ENCODE measurements at places on chromosomes 3 and 15.

- no peak for DNase-seq
Observed at GRCh38 chr3:10177737-10178136, 13.0 kb downstream of the IRAK2 start.

- no peak for DNase-seq
Observed at GRCh38 chr15:72982714-72983113, 69.5 kb upstream of the NEO1 start.

DNA sequence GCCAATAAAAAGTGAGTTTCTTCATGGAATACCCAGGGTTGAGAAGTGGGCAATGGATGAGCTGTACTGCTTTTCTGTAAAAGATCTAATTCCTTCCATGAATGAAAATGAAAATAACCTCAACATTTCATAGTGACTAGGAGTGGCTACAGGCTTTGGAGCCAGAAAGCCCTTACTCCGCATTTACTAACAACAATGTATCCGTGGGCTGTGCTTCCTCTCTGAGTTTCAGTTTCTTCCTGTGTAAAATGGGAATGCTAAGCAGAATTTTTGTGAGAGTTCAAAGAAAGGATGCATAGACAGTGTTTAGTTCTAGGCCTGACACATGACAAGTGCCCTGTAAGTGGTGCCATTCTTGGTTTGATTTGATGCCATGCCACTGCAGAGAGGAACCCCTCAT is 47.5 kb upstream of the TM4SF1 start:
- DNase-seq, result no peak

DNA sequence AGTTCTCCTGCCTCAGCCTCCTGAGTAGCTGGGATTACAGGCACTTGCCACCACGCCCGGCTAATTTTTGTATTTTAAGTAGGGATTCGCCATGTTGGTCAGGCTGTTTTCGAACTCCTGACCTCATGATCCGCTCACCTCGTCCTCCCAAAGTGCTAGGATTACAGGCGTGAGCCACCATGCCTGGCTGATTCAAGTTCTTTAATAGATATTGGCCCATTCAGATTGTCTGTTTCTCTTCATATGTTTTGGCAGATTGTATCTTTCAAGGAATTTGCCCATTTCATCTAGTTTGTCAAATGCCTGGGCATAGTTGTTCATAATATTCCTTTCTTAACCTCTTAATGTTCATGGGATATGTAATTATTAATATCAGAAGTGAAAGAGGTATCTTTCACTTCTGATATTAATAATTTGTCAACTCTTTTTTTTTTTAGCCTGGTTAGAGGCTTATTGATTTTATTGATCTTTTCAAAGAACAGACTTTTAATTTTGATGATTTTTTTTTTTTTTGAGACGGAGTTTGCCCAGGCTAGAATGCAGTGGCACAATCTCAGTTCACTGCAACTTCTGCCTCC is 40.2 kb upstream of the ZFAND6 start:
- DNase-seq, result no peak

DNA sequence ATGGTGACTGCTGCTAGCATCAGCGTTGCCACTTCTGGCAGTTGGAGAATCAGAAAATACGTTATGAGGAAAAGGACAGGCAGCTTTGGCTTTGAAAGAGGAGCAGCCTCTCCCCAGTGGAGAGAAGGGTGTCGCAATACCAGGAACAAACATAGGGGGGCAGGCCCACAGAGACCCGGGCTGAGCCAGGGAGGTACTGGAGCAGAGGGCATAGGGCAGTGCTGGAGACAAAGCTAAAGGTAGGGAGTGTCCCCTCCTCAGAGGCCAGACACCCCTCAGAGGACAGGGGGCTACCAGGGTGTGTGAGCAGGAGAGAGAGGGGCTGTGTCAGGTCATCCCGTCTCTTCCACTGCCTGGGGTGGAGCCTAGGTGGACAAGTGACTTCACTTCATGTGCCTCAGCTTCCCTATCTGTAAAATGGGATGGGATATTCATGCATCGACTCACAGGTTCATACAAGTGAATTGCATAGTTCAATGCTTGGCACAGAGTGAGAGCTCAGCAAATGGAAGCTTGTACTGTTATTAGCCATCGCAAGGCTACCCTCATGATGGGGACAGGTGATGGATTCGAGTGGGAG is 49.7 kb upstream of the LIMD1 start:
- no peak for DNase-seq

- DNase-seq, result no peak
Observed at GRCh38 chr3:188272481-188273372, 118.8 kb downstream of the LPP start.

- no peak for DNase-seq
Observed at GRCh38 chr15:42461261-42461660, 29.7 kb downstream of the ZNF106 start.

DNA sequence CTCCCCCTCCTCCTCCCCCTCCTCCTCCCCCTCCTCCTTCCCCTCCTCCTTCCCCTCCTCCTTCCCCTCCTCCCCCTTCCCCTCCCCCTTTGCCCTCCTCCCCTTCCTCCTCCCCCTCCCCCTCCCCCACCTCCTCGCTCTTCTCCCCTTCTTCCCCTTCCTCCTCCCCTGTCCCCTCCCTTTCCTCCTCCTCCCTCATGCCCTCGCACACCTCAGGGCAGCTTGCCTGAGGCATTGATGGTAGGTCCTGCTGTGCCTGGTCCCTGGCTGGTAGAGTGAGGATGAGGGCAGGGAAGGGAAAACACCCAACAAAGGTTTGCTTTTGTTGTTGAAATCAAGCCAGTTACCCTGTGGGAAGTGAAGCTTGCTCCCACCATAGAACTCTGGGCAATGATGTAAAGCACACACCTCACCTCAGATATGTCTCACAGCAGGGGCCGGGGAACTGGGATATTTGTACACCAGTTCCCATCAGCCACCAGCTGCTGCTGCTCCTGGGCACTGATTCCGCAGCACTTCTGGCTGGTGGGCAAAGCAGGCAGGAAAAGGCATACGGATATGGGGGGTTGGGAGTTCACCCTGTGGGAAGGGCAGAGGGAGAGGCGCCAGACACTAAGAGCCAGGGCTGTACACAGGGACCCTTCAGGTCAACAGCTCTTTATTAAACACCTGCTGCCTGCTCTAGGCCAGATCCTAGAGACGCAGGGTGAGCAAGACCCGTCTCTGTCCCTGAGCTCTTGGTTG is 13.8 kb downstream of the ISG20 start:
- DNase-seq, result no peak

- no peak for DNase-seq
Observed at GRCh38 chr3:78115983-78116382, 1076.1 kb downstream of the ROBO2 start.

GRCh38 chr3:10228248-10228950 is 19.9 kb upstream of the TATDN2 start:
- no peak for DNase-seq

- no peak for DNase-seq
Observed at GRCh38 chr3:189325454-189325853, 153.7 kb downstream of the TPRG1 start.

GRCh38 chr3:98734735-98735134 is 28.4 kb upstream of the ST3GAL6 start:
- DNase-seq, result no peak

- no peak for DNase-seq
Observed at GRCh38 chr3:46642971-46643370, 30.6 kb downstream of the FAM240A start.

DNA sequence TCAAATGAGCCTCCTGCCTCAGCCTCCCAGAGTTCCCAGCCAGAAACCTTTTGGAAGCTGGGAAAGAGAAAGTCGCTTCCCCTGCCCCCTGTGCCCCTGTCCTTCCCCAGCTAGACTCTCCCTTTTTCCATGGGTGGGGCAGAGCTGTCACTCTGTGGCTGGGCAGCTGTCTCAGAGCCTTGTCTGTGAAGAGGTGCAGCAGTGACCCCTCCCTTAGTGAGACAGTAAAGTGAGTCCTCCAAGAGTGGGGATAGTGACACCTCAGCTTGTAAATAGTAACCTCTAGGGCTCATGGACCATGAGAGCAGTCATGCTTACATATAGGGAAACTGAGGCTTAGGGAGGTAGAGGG is 76.3 kb downstream of the SMAD6 start:
- no peak for DNase-seq

GRCh38 chr3:9503283-9503682 is 50.3 kb downstream of the LHFPL4 start:
- peak; percentile 45 for DNase-seq

- no peak for DNase-seq
Observed at GRCh38 chr3:191065181-191065805, 133.7 kb upstream of the OSTN start.

DNA sequence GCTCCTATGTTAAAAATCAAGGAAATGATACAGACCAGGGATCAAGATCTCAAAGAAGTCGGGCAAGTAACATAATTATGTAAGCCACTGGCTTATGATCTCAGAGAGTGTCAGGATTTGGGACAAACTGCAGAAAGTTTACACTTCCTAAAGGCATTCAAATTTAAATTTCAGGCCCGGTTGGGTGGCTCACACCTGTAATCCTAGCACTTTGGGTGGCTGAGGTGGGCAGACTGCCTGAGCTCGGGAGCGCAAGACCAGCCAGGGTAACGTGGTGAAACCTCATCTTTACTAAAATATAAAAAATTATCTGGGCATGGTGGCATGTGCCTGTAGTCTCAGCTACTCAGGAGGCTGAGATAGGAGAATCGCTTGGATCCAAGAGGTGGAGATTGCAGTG is 124.4 kb upstream of the UBE2E2 start:
- DNase-seq, result no peak

GRCh38 chr15:81358248-81358647 is 15.8 kb downstream of the TMC3 start:
- DNase-seq, result no peak

DNA sequence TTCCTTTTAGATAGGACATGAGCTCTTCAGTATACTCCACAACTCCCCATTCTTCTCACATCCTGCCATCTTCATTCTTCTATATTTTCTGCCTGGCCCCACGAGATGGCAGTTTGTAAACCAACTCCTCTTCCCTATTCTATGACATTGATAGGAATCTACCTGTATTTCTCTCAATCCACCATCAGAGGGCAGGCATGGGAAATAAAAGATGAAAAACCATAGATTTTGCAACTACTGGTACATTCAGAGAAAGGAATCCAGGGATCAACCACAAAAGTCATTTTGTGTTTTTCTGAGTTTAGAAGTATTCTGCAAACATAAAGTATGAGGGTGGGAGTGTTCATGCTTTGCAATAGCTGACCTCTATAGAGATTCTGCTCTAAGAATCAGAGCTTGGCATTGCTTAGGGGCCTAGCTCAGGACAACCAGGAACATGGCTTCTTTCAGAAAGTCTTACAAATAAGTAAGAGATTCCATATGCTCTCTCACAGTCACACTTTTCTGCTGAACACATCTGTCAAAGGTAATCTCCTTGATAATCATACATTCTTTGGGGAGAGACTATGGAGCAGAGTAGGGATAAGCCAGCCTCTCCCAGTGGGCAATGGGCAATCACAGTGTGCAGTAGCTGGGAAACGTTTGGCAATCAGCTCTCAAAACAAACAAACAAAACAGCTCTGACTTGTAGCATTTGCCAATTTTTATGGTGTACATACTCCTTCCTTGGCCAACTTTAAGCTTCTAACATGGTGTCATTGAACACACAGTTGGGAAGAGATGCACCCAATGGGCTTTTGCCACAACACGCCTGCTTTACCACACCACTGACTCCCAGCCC is 43.1 kb upstream of the SLC25A36 start:
- no peak for DNase-seq

DNA sequence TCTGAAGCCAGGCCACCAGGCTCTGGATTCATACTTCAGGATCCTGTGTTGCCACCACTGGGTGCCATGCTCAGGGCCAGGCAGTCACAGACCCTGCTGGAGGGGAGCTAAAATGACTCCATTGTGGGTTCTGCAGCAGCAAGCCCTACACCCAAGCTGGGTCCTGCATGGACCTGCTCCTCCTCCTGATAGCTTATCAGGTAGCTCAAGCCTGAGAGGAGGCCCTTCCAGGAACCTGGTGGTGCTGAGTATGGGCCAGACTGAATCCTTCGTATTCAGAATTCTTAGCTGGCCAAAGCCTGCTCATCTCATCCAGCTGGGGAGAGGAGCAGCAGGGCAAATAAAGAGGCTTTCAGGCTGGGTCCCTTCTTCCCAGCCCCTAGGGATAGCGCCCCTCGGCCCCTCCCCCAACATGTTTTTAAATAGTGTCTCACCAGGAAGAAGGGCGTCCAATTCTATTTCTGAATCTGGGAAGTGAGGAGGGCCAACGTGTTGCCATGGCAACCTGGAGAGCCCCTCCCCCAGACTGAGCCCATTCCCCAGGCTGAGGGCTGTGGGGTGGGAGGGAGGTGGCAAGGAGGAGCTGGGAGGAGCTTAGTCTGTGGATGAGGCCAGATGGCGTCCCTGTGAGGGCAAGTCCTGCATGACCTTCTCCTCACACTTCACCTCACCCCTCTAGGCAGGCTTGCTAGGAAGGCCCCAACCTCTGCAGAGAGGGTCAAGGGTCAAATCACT is 11.0 kb upstream of the CAMKV start:
- DNase-seq, result no peak

DNA sequence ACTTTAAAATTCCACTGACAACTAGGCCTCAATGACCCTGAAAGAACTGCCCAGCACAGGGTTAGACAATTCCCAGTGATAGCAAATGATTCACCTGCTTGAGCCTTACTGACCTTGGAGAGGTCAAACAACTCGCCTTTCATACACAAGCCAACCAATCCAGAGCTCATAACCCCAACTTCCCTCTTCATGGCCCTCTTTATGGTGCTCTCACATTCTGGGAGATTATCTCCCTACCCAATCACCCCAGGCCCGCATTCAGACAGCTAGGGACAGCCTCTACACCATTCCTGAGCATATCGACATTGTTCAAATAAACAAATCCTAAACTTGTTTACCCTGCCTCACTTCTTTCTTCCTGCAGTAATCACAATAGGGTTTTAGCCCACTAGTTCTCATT is 32.2 kb upstream of the COLQ start:
- DNase-seq, result no peak

DNA sequence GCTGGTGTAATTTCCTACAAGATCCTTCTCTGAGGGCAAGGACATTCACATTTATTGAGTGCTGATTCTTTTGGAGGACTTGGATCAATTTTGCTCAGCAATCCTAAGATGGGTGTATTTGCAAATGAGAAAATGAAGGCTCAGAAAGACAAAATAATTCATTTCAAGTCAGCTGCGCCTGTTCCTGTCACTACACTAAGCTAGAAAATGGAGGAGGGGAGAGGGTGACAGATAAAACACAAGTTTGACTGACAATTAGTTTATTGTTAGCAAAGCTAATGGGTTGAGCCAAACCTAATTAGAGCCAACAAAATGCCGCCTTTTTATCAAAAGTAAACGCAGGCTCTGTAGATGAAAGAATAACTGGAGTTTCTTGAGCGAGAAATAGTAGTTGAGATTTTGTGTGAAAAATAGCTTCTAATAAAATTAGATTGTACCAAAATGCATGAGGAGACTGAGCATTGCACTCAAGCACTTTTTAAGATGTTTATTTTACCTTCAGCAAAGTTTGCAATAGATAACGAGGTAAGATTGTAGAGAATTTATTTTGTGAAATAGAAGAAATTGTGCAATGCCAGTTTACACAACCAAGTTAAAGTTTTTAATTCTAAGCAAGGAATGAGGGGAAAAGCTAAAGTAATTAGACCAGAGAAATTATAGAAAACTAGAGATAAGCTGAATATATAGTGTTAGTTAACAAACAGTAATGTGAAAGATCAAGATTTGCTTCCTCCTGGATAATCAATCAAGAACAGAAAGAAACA is 39.6 kb upstream of the SECISBP2L start:
- no peak for DNase-seq

GRCh38 chr15:88448991-88449461 is 18.2 kb downstream of the MRPL46 start:
- no peak for DNase-seq

All from activated CD4-positive, alpha-beta T cell treated with anti-CD3 and anti-CD28 coated beads for 1 hour (primary cell).